ENCODE measurements at places on chromosomes 2 and 18.
A peak's percentile ranks its signal among the peaks of the same experiment; 100 is the strongest.

GRCh38 chr2:107197594-107198294, 311.8 kb upstream of the ST6GAL2 start:
- DNase-seq = peak; percentile 79

DNA sequence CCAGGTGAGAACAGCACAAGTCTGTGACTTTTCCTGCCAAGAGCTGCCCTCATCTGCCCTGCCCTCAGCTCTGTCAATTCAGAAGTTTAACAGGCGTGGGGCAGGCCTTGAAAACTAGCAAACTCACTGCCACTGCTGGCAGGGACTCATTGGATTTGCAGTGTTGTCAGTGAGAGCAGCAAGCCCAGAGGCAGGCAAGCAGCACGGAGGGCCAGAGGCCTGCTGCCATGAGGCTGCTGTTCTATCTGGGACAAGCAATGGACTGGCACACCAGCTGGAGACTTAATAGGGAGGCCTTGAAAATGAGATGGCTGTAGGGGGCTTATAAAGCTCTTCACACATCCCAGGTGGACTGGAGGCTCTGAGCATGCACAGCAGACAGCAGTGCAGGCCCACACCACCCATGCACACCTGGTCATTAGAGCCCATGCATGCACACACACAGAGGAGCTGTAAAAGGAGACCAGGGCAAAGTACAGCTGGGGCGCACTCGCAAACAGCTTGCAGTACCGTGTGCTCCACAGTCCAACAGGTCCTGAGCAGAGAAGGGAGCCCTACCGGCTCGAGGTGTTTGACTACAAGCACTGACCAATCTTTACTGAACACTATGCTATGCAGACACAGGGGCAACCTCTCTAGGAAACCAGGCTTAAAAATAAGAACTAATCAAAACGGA, 28.7 kb downstream of the MGAT4A start:
- DNase-seq = no peak

DNA sequence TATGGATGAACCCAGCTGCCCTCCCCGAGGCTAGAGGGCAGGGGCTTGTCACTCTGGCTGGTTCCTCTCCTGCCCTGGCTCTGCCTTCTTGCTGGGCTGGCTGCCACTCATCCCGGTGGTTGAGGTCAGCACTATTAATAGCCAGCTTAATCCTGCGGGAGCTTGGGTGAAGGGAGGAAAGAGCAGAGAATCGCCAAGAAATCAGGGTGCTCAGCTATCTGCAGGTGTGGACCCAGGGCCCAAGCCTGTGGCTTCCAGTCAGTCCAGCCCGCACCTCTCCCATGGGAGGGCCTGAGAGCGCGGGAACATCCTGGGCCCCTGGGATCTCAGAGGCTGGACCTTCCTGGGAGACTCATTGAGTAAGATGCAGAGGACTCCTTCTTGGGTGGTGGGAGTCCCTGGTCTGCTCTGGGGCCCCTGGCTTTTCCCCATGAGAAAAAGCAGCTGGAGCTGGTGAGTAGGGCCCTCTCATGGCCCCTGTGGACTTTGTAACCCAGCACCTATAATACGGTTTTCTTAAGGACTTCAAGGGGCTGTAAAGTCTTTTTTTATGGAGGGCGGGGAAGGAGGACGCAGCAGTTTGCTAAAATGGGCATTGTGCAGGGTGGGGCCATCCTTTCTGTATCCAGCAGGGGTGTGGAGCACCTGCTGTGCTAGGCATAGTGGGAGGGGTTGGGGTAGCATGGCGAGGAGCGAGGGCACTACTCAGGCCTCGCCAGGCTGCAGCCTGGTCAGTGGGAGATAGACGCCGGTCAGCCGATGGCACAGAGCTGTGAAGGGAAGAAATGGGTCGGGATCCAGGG, 27.4 kb upstream of the CNNM3 start:
- peak; percentile 49 for DNase-seq

GRCh38 chr2:164388511-164388910, 232.8 kb downstream of the GRB14 start:
- DNase-seq = peak; percentile 22

DNA sequence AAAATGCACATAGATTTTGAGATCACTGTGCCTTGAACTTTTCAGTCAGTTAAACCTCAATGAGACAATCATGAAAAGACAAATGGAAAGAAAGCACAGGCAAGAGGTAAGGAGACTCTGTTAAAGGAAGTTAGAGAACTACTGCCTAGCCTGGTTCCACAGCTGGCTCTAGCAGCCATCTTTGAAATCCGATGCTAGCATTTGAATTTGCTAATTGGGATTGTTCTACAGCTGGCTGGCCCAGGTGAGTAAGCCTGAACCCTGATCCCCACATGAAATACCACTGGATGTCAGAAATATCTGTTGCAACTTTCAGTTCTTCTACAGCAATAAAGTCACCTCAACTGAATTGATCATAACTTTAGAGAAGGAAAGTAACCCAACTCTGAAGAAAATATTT, 315.2 kb upstream of the CHAC2 start:
- DNase-seq = no peak

- DNase-seq = peak; percentile 39
These were observed 365.9 kb upstream of the TRIB2 start for GRCh38 chr2:12350821-12351220.

DNA sequence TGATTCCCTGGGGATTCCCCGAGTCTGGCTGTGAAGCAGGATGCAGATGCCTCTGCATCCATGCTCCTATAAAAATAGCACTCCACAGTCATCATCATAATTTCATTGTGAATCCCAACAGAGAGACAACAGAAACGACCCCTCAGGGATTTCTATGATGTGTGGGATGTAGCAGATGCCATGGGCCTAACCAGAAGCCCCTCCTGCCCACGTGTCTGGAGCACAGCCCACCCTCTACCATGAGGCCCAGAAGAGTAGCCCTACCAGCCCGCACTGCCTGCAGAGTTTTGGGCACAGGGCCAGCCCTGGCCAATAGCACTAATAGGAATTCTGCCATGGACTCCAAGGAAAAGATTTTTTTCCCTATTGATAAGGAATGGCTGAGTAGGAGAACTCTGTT, 66.6 kb downstream of the GYPC start:
- no peak for DNase-seq

DNA sequence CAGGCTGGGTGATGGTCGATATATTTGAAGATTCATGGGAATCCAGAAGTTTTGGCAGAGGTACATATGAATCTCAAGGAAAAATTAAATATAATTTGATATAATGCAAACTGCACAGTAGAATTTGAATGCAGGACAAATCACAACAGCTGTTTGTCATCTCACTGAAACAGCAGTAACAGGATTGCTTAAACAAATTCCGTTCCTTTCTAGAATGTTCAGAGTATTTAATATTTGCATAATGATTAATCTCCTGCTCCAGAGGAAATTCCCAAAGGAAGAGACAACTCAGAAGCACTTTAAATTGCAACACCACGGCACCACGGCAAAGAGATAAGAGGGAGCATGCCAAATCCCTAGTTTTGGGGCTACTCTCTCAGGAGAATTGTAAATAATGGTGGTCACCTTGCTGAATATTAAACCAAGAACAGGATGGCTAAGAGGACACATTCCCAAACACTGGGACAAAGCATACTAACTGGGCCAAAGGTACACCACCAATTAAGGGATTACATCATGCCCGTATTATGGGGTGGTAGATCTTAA, 67.8 kb upstream of the MAP4K3 start:
- no peak for DNase-seq

- no peak for DNase-seq
These were observed 35.8 kb downstream of the DARS1 start for GRCh38 chr2:135949451-135950234.

DNA sequence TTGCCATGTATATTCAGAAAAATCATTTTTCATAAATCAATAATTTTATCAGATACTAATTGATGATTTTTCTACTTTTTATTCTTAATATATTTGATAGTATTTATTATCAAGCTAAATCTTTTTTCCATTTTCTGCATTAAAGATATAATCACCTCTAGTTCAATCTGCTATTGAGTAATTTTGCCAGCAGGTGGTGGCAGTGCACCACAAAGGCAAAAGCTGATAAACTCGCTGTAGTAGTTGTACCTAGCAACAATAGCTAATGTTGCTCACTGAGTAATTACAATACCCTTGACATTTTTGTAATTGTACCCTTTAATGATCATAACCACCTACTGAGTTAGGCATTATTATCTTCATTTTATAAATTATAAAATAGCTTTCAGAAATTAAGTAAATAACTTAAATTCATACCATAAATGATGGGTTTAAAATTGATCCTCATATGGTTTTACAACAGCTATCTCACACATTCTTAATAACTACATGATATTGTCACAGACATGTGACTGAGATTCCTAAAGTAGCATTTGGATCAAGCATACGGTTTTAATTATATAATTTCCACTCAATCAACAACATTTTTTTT, 52.0 kb upstream of the CALCRL start:
- DNase-seq = peak; percentile 77

GRCh38 chr2:106745468-106745867, 140.5 kb downstream of the ST6GAL2 start:
- DNase-seq = peak; percentile 93

DNA sequence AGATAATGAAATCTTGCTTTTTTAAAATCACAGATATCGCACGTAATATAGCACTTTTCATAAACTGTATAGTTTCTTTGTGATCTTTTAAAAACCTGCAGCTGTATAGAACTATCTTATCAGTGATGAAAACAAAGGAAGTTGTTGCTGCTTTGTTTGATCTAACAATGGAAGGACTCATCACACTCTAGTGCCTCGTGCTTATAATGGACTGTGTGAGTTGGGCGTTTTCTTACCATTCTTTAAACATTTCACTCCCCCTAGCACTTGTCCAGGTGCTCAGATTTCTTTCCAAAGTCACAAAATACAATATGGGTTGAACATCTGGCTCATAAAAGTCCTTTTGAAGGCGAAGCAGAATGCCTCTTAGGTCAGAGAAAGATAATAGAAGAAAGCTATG, 94.8 kb upstream of the SPATS2L start:
- no peak for DNase-seq

- peak; percentile 22 for DNase-seq
These were observed 16.8 kb upstream of the LYPD6 start for GRCh38 chr2:149313512-149313972.

GRCh38 chr18:32139835-32140283, 48.2 kb downstream of the RNF138 start:
- peak; percentile 29 for DNase-seq

GRCh38 chr2:73426176-73426575, 40.5 kb downstream of the ALMS1 start:
- DNase-seq = no peak

DNA sequence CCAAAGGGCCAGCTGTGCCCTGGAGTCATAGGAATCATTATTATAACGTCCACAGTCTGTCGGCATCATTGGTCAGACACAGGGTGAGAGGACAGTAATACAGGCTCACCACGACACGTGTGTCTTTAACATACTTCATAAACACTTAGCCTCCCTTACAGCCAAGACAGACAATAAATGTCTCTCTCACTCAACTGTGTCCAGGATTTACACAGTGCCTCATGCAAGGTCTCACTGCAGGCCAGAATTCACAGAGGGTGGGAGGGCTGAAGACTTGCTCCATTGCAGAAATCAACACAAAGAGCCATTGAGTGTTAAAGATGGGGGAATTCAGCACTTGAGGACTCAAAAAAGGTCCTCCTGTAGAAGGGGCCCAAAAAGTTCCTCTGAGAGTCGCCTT, 210.5 kb downstream of the BCL2 start:
- DNase-seq = no peak

- DNase-seq = peak; percentile 1
These were observed 1047.8 kb downstream of the SOCS6 start for GRCh38 chr18:71336576-71337210.

GRCh38 chr2:160916300-160916699, 243.9 kb upstream of the TANK start:
- no peak for DNase-seq

DNA sequence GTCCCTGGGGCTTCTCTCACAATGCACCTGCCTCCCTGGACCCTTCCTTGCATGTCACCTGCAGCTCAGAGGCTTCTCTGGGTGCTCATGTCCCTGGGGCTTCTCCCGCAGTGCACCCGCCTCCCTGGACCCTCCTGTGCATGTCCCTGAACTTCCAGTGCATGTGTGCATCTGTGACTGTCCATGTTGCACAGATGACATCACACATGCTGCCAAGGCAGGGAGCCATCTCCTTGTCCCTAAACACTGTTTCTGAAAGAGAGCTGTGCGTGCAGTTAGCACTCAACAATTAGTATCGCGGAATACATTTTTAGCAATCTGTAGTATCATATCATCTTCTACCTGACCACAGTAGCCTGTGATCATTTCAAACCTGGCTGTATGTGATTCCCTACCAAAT, 216.4 kb upstream of the PXDN start:
- DNase-seq = no peak

- DNase-seq = no peak
These were observed 22.0 kb downstream of the IL1RL2 start for GRCh38 chr2:102208774-102209173.

GRCh38 chr2:124121760-124122275, 96.7 kb downstream of the CNTNAP5 start:
- no peak for DNase-seq

DNA sequence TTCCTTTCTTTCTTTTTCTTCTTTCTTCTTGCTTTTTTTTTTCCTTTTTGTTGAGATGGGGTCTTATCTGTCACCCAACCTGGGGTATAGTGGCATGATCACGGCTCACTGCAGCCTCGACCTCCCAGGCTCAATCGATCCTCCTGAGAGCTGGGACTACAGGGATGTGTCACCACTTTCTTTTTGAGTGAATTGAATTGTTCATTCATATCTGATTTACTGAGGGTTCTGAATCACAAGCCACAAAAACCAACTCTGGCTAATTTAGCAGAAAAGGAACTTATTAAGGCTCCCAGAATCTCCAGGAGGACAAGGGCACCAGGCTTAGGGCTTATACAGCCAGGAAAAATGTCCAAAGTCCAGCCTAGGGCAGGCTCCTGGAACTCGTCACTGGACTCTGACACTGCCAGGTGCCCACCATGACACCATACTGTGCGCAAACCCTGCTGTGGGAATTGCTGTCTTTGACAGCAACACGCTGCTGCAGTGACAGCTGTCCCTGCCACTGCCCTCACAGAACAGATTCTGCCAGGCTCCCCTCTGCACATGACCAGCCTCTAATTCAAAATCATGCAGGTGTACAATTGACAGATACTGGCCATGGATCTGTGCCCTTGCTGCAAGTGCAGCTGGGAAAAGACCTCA, 42.9 kb upstream of the EML6 start:
- DNase-seq = no peak

GRCh38 chr2:136130045-136130444, 12.1 kb upstream of the CXCR4 start:
- no peak for DNase-seq

- DNase-seq = no peak
These were observed 8.3 kb downstream of the KCNE4 start for GRCh38 chr2:223060201-223060825.

DNA sequence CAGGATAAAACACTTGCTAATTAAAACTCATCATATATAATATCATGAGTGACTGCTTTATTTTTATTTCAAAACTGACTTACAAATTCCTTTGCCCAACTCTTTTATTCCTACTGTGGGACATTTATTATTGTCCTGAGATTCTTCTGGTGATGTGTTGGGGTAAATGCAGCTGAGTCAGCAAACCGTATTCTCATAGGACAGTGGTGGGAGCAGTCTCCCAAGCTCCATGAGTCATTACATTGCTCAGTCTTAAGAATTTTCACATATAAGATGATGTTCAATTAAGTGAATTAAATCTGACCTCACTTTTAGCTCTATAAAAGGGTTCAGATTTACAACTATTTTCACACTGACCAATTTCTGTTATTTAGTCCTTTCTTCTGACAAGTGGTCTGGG, 1530.7 kb downstream of the LRP1B start:
- DNase-seq = no peak

- no peak for DNase-seq
These were observed 188.9 kb upstream of the ITGA4 start for GRCh38 chr2:181268174-181268867.
